ENCODE measurements at places on chromosomes 1 and 21. TPM values are rescaled to one million over a fixed set of nuclear protein-coding genes. Genes with fewer than 3 reads are reported as not detected.

UBE2U gene
- not detected for total RNA-seq

LCE3D gene
- total RNA-seq, result not detected

NPHS2 gene
- not detected for total RNA-seq

KIF21B gene
- total RNA-seq, result 4.0 TPM

NDUFS5 gene
- total RNA-seq, result 167 TPM

SAMD13 gene
- total RNA-seq, result 35.9 TPM

TMEM51 gene
- 19.1 TPM for total RNA-seq

DNA sequence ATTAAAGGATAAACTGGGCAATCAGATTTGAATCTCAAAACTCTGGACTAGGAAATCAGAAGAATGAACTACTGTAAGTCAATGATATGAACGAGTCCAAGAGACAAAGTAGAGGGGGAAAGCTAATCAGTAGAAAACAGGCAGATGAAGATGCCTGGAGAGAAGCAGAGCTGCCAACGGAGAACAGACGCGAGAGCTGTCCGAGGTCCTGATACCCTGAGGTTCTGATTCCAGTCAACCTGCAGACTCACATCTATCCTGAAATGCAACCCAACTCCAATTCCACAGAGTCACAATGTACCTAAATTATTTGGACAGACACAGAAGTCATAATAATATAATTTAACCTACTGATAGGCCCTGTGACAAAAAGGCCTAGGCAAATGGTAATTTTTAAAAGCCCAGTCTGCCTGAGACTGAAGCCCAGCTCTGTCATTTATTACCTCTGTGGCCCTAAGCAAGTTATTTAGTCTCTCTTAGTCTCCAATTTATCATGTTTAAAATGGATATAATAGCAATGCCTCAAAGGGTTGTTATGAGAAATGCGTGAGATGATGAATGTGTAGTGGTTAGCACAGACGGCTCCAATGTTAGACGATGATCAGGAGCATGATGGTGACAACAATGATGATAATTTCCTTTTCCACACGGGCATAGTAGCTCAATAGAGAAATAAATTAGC lies 33.4 kb downstream of the RGS7 start:
- peak; percentile 44 for DNase-seq

GRCh38 chr1:184146202-184146601 lies 94.7 kb downstream of the TSEN15 start:
- no peak for DNase-seq

- no peak for DNase-seq
Measured at GRCh38 chr1:14522077-14522925, 76.2 kb upstream of the KAZN start.

DNA sequence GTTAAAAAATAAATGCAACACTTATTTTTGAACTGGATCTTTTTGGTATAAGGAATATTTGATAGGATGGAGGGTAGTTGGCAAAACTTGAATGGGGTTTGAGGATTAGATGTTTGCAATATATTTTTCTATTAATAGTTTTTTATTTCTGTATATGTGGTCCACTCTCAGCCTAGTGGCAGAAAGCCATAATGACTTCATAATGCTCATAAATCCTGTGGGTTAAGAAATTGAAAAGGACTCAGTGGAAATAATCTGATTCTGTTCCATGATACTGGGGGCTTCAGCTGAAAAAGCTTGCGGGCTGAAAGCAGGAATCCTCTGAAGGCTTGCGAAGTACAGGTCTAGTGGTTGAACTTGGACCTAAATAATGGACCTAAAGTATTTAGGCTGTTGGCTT lies 1028.6 kb upstream of the PRMT6 start:
- DNase-seq, result no peak

GRCh38 chr1:230575886-230576500 lies 66.3 kb upstream of the COG2 start:
- no peak for DNase-seq

DNA sequence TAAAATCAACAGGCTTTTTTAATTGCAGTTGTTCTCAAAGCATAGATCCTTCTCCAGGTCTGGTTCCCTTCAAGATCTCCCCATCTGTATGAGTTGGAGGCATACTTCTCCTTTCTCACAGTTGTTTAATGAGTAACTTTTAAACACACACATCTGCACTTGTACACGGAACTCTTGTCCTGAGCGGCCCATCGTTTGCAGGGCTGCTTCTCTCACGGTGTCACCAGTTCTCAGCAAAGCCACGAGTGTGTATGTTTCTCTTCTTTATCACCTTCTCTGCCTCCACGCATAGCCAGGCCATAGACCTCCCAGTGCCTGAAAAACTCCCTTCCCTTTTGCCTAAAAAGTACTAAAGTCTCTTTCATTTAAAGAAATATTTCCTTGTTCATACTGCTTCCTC lies 68.7 kb upstream of the ROR1 start:
- DNase-seq, result peak; percentile 44

- DNase-seq, result no peak
Measured at GRCh38 chr1:115728341-115728740, 40.2 kb downstream of the CASQ2 start.

DNA sequence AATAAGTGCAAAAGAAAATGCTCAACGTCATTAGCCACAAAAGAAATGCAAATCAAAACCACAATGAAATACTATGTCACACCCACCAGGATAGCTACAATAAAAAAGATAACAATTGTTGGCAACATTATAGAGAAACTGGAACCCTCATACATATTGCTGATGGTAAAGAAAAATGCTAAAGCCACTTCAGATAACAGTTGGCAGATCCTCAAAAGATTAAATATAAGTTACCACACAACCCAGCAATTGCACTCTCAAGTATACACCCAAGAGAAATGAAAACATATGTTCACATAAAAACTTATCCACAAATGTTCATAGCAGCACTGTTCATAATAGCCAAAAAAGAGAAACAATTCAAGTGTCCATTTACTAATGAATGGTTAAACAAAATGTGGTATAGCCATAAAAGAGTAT lies 20.7 kb downstream of the TRIM33 start:
- DNase-seq, result no peak

DNA sequence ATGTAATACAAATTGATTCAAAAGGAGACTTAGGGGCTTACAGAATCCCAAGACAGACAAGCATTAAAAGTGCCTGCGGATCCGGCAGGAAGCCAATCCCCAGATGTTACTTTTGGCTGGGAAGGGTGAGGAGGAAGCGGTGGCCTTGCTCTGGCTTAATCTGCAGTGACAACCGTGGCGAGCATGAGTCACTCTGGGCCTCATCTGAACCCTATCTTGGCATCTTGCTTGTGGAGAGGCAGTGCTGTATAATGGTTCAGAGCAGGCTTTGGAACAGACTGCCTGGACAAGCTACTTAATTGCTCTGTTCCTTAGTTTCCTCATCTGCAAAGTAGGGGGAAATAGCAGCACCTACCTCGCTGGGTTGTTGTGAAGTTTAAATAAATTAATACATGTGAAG lies 74.1 kb downstream of the XCL2 start:
- peak; percentile 73 for DNase-seq

DNA sequence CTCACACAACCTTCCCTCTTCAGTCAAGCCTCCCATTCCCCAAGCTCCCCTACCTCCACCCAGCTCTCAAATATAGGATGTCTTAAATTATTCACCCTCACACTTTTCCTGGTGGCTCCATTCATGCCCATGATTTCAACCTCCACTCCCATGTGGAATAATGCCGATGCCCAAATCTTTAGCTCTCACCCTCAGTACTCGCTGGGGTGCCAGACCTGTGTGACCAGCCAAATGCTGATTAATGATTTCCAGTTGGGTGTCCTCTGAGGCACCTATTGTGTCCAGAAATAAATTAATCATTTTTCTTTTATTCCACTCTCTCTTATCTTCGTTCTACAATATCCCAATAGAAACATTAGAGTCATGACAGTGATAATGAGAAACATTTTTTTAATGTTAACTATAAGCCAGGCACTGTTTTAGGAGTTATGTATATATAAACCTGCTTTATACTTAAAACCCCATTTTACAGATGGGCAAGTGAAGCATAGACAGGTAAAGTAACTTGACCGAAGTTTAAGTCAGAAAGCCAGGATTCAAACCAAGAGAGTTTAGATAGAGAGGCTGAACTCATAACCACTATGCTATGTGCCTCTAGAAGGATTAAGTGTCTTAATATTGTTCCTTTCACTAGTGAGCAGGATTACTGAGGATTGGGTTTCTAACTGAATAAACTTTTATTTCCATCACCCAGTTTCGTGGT lies 209.7 kb downstream of the DUSP10 start:
- DNase-seq, result no peak

DNA sequence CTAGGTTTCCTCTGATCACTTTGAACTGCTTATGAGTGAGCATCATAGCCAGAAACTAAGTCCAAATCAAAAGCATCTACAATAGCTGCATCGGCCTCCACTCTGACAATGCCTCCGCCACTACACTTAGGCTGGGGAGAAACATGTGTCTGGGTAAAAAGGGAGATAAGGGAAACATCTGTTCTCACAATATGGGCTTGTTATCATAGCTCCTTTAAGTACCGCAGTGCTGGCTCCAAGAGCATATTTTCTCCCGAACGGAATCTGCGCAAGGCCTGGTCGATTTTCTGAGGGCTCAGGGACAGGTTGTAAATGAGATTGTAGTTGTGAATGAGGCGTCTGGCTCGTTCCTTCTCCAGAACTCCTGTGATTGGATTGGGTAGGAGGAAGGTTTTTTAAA lies 63.9 kb upstream of the CYP2J2 start:
- no peak for DNase-seq

DNA sequence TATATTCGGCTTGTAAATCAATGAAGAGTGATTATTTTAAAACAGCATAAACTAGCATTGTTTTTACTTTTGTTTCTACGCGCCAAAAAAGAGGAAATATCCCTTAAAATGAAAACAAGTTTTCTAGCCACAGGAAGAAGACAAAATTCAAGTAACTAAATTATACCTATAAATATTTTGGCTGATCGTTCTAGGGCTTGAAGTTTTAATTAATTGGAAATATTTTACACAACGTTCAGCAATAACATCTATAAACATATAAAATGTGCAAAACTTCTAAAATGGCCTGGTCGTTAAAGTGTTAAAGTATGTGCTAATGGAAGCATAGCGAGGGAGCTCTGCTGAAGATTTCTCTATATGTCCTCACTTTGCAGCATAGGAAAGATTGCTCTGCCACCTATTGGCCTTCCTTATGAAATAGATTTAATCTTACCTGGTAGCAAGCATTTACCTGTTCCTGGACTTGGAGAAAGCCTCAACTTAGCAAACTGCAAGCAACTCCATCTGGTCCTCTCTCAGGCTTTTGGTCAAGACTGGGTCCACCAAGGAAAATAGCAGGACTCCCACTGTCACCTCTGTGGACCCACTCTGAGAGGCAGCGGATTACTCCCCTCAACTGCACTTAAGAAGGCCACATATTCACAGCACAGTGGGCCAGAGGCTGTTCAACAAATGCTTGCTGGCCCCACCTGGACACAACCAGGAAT lies 351.3 kb upstream of the RUNX1 start:
- no peak for DNase-seq

DNA sequence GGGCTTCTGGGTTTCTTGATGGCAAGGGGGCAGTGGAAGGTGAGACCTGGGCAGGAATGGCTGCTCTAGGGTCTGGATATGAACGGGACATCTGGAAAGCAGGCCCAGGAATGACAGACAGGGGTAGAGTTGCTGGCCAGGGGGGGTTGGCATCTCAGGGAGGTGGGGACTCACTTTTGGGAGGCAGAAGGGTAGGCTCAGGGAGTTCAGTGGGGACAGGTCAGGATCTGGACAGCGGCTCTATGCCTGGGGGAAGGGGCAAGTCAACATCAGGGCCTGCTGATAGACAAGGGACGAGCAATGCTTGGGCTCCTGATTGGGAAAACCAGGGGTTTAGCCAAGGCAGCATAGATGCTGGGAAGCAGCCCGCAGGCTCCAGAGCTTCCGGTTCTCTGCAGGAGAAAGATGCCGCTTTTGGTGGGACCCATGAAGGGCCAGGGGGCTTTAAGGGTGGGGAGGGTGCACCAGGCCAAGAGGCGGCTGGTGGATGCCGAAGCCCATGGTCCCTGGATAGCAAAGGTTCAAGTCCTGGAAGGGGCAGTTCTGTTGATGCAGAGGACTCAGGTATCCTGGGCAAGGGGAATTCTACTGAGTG lies 21.9 kb downstream of the IGFN1 start:
- DNase-seq, result no peak
